ENCODE measurements at places on chromosomes 16 and 17.

- no peak for DNase-seq
These were observed 26.0 kb downstream of the C16orf74 start for GRCh38 chr16:85724936-85725335.

DNA sequence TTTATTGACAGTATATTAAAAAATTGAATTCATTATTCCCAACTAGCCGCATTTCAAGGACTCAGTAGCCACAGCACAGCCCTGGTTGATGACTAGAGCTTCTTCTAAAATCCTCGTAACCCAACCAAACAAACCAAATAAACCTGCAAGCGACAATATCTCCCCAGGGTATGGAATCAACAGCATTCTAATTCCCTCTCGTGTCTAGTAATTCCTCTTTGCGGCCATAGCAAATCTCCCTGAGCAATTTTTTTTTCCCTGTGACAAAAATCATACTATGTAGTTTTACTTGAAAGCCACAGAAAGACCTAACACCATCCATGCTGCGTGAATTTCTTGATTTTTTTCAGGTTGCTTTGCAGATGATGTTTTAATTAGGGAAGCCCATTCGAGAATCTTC, 143.4 kb upstream of the MYOCD start:
- DNase-seq = no peak

- DNase-seq = no peak
These were observed 1.0 kb downstream of the MGRN1 start for GRCh38 chr16:4625560-4626159.

GRCh38 chr17:52536489-52536888, 378.0 kb upstream of the CA10 start:
- DNase-seq = no peak

DNA sequence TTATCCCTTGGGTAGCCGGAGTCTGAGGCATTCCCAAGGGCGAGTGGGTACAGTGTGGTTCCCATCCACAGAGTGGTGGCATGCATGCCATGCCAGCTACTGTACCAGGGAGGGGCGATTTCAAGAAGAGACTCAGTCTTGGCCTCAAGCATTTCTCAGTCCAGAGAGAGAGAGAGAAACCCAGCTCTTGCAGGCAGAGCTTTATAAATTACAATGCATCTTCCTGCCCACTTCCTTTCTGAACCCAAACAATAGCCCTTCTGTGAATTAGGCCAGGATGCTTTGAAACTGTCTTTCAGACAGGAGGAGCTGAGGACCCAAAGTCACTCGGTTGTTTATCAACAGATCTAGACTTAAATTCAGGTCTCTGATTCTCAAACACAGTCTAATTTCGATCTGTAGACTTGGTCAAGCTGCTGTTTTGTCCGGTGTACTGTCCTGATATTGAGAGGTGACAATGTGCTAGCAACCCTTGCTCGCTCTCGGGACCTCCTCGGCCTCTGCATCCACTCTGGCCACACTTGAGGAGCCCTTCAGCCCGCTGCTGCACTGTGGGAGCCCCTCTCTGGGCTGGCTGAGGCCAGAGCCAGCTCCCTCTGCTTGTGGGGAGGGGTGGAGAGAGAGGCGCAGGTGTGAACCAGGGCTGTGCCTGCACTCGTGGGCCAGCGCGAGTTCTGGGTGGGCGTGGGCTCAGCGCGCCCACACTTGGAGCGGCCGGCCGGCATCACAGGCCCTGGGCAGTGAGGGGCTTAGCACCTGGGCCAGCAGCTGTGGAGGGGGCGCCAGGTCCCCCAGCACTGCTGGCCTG, 408.0 kb downstream of the UTP18 start:
- DNase-seq = no peak

GRCh38 chr16:4303973-4304372, 11.9 kb upstream of the GLIS2 start:
- DNase-seq = no peak

GRCh38 chr17:18074566-18075272, 13.0 kb upstream of the DRG2 start:
- DNase-seq = no peak

GRCh38 chr16:6035161-6035560, 937.6 kb upstream of the EEF2KMT start:
- no peak for DNase-seq

DNA sequence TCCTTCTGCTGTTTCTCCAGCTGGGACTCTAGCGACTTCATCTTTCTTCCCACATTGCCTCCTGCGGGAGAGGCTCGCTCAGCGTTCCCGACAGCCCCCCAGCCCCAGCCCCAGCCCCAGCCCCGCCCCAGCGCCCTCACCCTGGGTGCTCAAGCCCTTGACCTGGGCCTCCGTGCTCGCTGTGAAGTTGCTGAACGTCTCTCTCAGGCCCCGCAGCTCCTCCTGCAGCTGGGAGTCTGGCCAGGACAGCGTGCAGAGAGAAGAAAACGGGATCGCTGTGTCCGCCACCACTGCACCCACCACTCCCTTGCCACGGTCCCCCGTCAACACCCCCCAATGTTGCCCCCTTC, 2.4 kb downstream of the ASGR1 start:
- no peak for DNase-seq

GRCh38 chr16:50295541-50296132, 29.3 kb downstream of the ADCY7 start:
- DNase-seq = no peak

- DNase-seq = peak; percentile 81
These were observed at the start of gene ICAM2 for GRCh38 chr17:64020056-64020766. Gene ICAM2 (minus strand): TSS chr17:64020633. CDS start chr17:64006691, 13,942 bp downstream.

DNA sequence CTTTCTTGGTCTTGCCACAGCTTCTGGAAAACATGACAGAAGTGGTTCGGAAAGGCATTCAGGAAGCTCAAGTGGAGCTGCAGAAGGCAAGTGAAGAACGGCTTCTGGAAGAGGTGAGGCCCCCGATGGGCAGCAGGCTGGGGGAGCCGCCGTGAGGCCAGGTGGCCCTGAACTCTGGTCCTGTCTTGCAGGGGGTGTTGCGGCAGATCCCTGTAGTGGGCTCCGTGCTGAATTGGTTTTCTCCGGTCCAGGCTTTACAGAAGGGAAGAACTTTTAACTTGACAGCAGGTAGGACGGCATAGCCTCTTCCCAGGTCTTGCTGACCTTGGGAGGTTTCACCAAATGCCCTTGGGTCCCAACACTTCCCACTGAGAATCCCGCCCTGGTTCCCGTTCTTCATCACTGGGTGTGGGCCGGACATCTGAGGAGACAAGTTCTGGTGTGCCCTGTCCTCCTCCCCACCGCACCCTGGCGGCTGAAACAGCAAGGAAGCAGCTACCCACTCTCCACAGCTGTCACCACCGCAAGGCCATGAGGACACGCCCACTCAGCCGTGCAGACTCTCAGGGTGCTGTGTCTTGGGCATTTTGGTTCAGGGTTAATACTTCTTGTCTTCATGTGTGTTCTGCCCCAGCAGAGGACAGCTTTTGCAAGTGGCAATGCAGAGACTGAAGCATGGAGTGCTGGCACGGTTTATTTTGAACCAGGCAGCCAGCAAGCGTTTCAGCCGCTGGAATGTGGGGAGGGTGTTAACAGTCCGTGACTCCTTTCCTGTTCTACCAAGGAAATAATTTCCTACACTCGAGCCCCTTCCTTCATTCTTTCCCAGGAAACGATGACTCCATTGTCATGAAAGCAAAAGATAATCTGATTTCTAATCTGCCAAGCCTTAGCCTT, 21.4 kb downstream of the NTAN1 start:
- no peak for DNase-seq

DNA sequence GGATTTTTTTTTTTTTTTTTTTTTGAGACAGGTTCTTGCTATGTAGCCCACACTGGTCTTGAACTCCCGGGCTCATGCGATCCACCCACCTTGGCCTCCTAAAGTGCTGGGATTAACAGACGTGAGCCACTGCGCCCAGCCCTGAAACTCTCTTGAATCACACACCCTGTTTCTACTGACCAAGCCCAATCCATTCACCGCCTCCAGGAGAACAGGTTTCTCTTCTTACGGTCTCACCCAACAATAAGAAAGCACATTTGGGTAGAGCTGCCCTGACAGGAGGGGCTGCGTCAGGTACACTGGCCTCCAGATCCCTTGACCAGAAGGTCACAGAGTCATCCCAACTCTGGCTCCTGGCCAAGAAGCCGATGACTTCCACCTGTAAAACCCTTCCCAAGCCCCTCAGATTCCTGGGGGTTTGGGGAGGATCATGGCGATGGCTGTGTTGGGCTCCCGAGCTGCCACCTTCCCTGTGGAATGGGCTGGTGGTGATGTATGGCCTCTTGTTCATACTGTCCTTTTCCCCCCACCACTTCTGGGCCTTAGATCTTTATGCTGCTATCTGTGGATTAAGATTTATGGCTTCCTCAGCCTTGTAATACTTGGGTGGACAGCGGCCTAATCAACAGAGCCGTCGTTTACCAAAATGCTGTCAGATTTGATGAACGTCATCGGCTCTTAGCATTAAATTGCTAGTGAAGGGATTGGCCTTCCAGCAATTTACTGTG, 89.1 kb downstream of the KATNIP start:
- DNase-seq = no peak

DNA sequence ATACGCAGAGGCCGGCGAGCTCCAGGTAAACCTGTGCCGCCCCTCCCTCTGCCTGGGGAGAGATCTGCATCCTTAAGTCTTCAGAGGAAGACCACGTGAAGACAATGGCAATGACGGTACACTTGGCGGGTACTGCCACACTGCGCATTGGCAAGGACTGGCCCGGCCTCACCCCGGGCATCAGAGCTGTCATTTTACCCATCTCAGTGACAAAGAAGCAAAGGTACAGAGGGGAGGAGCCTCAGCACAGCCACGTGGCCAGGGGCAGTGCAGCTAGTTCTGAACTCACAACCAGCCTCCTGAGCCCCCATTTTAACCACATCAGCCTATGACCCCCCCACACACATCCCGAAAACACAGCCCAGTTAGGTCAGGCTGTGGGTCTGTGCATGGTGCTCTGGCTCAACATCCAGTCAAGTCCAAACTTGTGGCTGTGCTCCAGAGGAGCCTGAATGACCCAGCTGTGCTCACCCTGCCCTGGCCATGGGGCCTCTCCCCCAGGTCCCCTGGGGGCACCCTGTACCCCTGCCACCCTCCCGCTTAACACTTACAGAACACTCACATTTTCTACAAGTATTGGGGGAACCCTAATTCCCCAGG, 80.6 kb downstream of the C16orf95 start:
- no peak for DNase-seq

GRCh38 chr17:29909236-29910003, 20.6 kb downstream of the SSH2 start:
- DNase-seq = no peak

GRCh38 chr17:58614859-58615459, 76.9 kb downstream of the TEX14 start:
- no peak for DNase-seq

DNA sequence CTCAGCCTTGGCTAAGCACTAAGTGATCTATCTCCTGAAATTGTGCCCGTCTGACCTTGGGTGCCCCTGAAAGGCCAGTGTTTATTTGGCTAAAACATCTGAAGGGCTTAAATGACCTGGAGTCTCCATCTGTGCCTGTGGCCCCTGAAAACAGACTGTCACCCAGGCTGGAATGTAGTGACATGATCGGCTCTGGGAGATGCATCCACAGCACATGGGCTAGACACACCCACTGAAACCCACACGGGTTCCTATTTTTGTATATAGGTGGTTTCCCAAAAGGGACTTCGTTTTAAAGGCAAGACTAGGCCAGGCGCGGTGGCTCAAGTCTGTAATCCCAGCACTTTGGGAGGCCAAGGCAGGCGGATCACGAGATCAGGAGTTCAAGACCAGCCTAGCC, 13.5 kb downstream of the CEP295NL start:
- DNase-seq = no peak

DNA sequence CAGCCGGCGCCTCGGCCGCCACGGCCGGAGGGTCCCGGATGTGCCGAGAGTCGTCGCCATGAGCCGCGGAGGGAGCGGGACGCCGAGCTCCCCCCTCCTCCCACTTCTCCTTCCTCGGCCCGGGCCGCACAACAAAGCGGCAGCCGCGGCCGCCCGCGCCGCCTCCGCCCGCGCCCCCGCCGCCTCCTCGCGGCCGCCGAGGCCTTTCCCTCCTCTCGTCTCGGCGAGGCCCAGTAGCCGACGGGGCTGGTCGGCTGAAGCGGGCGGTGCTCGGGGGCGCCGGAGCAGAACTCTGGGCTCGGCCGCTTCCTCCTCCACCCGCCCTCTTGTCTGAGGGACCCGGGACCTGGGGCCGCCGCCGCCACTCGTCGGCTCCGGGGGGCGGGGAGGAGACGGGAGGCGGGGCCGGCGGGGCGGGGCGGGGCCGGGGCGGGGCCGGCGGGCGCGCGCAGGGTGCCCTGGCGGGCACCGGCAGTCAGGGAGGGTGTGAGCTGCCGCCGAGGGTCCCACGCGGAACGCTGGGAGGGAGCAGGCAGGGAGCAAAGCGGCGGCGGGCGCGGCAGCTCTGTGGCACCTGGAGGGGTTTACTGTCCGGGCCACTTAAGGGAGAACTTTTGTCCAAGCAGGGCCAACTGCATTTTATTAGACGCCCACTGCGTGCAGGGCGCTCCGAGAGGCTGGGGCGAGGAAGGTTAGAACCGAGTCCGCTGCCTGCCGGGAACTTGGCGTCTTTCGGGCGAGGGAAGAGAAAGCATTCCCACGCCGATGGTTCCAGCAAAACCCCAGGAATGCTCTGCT, at the start of gene SMURF2:
Gene SMURF2 (minus strand): TSS at position 332 of the 798 bp plus-strand sequence. CDS start 427 bp downstream, outside the sequence.
- peak; percentile 79 for DNase-seq

GRCh38 chr17:80746262-80746935, 201.8 kb downstream of the RPTOR start:
- DNase-seq = no peak

DNA sequence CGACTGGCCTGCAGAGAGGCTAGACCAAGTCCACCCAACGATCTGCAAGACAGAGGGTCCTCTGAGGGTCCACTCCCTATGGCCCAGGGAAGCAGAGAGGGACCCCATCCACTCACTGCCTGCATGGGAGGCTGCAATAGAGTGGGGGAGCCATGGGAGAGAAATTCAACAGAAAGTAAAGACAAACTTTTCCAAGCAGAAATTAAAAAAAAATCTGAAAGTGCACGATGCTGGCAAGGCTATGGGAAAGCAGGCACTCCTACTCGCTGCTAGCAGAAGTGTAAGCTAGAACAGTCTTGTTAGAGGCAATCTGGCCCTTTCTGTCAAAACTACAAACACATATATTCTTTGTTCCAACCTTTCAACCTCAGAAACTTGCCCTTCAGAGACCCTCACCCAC, 85.4 kb downstream of the GAS7 start:
- DNase-seq = no peak

- DNase-seq = peak; percentile 71
These were observed 43.0 kb upstream of the ZNF750 start for GRCh38 chr17:82882715-82883418.

GRCh38 chr16:19923396-19923795, 38.7 kb upstream of the GPRC5B start:
- no peak for DNase-seq
